ENCODE measurements at places on chromosomes 11 and 22. TPM values are rescaled to one million over a fixed set of nuclear protein-coding genes. Genes with fewer than 3 reads are reported as not detected.

- DNase-seq: no peak
Measured at GRCh38 chr11:67489203-67489884, 6.5 kb downstream of the AIP start.

GRCh38 chr11:67270256-67271204 lies 4.3 kb downstream of the GRK2 start:
- DNase-seq: no peak

DNA sequence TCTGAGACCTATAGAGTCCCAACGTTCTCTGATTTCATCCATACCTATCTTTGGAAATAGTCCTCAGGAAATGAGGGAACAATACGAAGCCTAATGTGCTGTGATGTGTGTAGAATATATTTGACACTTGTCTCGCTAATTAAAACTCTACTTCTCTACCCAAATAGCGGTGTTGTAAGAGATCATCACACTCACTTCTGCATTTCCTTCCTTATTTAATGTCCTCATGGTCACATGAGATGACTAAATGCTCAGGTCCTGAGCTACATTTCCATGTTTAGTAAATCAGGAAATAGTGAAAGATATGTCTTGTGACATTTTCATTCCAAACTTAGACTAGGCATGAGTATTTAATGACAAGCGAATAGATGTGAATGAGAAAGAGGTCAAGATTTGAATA lies 112.3 kb downstream of the MAML2 start:
- no peak for DNase-seq

- DNase-seq: no peak
Measured at GRCh38 chr11:68839911-68840641, 1.6 kb downstream of the CPT1A start.

DNA sequence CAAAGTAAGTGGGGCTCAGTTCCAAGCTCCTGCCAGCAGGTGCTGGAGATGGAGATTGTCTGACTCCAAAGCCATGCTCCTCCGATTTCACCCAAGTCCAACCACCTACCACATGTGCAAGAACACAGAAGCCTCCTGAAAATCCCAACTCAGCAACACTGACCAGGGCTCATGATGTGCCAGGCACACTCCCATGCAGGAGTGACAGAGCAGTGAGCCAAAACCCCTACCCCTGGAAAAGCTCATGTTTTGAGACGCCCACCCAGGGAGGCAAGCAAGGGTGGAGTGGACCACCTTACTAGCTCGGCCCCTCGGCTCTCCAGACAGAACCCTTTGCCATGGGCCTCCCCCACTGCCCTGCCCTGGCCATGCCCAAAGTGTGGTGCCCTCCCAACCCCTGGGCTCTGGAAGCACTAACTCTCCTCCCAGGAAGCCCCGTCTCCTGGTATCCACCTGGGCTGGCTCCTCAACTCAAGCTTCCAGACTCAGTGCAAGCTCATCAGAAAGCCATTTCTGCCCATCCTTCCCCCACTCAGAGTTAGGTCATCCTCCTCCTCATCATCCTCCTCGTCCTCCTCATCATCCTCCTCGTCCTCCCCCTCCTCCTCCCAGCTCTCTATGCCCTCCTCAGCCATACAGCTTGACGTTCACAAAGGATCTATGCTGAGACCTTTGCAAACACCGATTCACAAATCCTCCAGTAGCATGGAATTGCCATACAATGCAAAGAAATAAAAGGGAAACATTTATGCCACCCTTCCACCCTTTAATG lies 154.9 kb downstream of the MPPED1 start:
- no peak for DNase-seq

- DNase-seq: no peak
Measured at GRCh38 chr22:26565889-26566288, 24.0 kb downstream of the TPST2 start.

GRCh38 chr22:42939941-42940653 lies 74.9 kb downstream of the PACSIN2 start:
- DNase-seq: no peak

DNA sequence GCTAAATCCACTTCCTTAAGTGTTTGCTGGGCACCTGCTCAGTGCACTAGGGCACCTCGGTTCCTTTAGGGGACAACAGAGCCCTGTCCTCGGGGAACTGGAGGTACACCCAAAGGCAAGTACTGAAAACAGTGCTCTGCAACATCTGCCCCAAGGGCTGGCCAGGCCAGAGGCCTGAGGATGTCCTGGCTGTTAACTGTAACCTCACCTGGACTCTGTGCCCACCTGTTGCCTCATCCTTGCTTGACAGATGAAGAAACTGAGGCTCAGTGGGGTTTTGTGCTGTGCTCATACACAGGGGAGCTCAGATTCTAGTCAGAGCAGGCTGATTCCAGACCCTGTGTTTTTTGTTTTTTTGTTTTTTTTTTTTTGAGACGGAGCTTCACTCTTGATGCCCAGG lies 2.6 kb downstream of the SEC14L4 start:
- DNase-seq: no peak

- no peak for DNase-seq
Measured at GRCh38 chr11:2120359-2121100, 18.7 kb downstream of the IGF2 start.

- DNase-seq: peak; percentile 64
Measured at GRCh38 chr11:110295531-110296225, 736 bp downstream of the RDX start.

GRCh38 chr11:75525433-75526191 lies at the start of gene GDPD5:
TSS of gene GDPD5 (minus strand) at chr11:75525941. CDS start at chr11:75477735, 48,206 bp downstream.
- DNase-seq: peak; percentile 87

Gene TP53AIP1
- not detected for total RNA-seq

Gene FAM180B
- total RNA-seq: not detected

Gene FLRT1
- 0.42 TPM for total RNA-seq

Gene TMA7B
- total RNA-seq: not detected
